Natural killer cell treated with Interleukin-12 subunit alpha and Interleukin-12 subunit beta and Interleukin-15 and Interleukin-18, amount 100 ng/mL, for 72 hours (primary cell): ENCODE measurements at places on chromosomes 1 and 21.

DNA sequence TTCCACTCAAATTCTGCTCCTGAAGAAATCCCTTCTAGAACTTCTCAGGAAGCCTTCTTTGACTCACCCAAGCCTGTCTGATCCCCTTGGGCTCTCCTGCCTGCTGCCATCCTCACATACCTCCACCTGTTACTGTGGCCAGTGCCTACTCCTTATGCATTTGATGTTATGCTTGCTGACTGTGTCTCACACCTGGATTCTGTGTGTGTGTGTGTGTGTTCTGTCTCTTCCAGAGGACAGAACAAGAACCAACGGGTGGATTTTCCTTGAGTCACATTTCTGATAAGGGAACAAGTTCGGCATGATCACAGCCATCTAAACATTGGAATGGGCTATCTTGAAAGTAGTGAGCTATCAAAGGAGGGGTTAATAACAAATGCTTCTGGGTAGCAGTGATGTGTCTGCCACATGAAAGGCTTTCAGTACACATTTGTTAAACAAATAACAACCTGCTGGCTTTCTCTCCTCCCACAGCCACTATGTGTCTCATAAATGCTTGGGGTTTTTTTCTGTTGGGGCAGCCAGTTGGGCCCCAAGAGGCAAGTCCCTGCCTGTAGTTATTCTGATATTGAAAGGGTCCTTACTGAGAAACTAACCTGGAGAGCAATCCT is 8.9 kb upstream of the GPR37L1 start:
- DNase-seq = no peak

DNA sequence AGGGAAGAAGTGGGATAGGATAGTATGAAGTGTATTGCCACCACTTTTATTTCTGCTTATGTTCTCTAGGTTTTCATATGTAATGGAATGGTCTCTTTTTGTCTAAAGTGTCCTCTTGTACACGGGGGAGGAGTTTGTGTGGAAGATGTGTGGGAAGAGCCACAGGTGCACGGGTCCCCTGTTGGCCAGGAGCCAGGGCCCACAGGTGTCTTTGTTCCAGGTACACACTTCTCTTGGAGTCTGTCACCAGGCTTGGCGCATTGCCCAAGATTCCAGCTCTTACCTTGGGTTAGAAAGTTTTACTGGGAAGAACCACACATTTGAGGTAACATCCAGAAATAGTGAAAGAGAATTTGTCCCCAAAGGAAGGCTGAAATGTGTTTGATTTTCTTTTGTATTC is 10.5 kb downstream of the TENT5C start:
- no peak for DNase-seq

GRCh38 chr1:182842265-182842664 is 3.1 kb downstream of the DHX9 start:
- no peak for DNase-seq

GRCh38 chr21:44421901-44422840 is 33.1 kb upstream of the LRRC3 start:
- peak; percentile 34 for DNase-seq

DNA sequence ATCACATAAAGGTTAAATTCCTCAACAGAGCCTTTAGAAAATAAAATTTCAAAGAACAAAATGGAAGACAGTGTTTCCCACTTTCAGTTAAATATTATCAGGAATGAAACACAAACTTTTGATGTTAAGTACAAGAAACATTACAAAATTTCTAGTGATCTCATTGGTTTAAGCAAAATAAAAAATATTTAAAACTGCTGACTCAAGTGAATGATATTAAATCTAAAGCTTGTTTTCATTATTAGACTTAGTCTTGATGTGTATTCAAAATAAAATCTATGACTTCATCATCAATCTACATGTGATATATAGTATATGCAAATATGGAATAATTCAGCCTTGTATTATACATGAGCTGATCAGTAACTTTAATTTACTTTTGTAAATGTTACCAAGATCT is 584.9 kb downstream of the PTBP2 start:
- DNase-seq = no peak

DNA sequence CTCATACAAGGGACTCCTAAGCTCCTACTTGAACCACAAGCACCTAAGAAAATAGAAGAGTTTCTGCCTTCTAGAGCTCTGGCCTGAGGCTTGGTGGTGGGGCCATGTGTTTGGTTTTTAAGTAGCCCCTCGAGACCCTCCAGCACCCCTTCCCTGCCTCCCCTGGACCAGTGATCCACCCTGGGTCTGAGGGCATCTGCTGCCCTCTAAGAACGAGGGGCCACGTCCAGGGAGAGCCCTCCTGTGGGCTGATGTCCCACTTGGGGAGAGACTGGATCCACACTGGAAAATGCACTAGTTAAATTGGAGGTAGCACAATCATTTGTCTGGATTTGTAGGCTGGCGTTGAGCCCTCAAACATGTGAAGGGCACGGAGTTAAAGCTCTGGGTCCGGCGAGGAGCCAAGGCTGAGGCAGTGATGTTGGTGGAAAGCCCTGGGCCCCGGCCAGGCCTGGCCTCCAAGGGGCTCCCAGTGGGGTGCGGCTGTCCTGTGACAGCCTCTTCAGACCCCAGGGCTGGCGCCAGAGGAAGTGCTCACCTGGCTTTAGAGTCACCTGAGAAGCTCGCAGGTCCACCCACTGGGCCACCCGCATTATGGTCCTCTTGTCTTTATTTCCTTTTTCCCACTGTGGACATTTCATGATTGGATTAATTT is 65.2 kb downstream of the SLC37A1 start:
- peak; percentile 31 for DNase-seq

GRCh38 chr1:22253012-22253790 is 110.3 kb upstream of the WNT4 start:
- DNase-seq = no peak

GRCh38 chr1:78303620-78304019 is 187.2 kb upstream of the PTGFR start:
- DNase-seq = no peak

DNA sequence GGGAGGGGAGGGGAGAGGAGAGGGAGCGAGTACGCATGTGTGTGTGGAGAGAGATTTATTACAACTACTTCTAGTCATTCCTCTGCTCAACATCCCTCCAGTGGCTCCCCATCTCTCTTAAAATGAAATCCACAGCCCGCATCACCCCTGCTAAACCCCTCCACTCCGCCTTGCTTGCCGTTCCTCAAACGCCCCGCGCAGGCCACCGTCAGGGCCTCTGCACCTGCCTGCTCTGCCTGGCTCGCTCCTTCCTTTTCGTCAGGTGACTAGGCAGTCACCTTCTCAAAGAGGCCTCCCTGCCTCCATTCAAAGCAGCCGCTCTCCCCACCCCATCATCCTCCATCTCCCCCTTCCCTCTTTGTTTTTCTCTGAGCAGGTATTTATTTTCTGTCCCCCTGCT is 29.9 kb downstream of the LRRC38 start:
- DNase-seq = no peak

GRCh38 chr1:115536279-115536816 is 105.4 kb upstream of the VANGL1 start:
- DNase-seq = no peak

DNA sequence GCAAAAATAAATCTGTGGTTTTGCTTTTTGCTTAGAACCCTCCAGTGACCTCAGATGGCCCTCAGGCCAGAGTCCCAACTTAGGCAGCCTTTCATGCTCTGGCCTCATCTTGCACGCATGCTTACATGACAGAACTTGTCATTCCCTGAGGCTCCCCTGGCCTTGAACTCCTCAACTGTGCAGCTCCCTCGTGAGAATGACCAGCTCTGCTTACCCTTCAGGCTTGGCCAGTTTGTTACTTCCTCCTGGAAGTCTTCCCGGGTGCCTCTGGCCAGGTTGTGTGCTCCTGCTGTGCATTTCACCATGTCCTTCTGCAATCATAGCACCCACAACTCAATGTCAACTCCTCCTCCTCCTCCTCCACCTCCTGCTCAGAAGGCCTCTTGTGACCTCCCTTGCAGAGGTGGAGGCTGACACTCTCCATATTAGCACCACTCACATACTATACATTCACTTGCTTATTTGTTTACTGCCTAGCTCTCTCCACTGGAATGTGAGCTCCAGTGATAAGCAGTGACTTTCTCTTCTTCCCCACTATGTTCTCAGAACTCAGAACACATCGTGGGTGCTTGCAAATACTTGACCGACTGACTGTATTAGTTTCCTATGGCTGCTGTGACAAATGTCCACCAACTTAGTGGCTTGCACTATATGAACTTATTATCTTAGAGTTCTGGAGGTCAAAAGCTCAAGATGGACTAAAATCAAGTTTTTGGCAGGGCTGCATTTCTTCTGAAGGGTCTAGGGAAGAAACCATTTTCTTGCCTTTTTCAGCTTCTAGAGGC is 41.9 kb downstream of the RCSD1 start:
- DNase-seq = no peak

DNA sequence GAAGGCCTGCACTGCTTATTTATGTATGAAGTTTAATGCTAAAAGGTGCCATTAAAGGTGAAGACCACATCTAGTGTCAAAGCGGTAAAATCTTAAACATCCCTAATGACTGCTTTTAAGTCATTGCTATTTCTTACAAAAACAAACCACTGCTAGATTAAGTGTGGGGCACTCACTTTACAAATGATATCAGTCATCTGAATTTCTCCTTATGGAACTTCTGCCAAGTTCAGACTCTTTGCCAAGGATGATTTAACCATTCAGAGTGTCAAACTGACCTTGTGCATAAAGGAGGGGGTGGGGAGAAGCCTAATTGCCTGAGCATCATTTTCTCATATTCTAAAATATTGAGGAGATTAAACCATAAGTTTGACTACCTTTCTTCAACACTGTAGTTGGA is 271.5 kb downstream of the TGFB2 start:
- DNase-seq = no peak

DNA sequence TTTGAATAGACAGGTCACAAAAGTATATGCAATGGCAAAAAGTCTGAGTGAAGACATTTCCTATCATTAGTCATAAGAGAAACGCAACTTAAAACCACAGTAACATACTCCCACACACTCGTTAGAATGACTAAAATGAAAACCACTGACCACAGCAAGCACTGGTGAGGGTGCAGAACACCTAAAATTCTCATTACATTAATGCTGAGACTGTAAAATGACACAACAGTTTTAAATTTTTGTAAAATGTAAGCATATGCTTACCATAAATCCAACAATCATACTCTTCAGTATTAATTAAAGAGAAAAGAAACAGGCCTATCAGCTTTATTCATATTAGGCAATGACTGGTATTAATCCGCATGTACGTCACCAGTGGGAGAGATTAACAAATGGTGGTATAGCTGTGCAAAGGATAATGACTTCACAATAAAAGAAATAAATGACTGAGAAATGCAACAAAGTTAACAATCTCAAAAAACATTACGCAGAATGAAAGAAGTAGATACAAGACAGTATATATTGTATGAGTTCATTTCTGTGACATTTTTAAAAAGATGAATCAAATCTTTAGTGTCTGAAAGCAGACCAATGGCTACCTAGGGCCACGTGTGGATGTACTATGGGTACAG is 253.5 kb downstream of the AKT3 start:
- peak; percentile 78 for DNase-seq

DNA sequence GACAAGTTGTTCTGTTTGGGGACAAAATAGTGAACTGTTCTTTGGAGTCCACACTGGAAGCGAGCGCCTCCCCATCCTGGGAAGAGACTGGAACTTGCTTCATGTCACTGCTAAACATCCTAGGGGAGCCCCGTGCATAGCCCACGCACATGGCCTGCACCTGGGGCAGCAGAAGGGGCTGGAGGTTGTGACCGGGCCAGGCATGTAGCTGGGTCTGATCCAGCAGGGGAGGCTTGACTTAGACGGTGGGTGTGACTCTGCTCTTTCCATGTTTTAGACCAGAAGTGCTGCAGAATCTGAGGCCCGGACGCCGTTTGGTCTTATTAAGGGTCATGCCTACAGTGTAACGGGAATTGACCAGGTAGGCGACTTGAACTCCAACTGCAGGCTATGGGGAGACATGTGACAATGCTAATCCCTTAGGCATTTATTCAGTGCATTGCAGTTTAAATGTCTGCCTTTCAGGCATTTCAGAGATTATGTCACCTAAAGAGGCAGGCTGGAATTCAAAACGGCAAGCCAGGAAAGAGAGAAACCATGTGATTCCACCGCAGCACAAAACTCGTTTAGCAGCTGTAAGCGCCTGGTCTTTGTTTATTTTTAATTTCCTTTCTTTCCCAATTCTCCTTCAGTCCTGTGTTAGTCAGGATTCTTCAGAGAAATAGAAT is 21.8 kb downstream of the CAPN9 start:
- DNase-seq = no peak

- DNase-seq = no peak
Observed at GRCh38 chr1:66739401-66740157, 12.7 kb upstream of the DYNLT5 start.

DNA sequence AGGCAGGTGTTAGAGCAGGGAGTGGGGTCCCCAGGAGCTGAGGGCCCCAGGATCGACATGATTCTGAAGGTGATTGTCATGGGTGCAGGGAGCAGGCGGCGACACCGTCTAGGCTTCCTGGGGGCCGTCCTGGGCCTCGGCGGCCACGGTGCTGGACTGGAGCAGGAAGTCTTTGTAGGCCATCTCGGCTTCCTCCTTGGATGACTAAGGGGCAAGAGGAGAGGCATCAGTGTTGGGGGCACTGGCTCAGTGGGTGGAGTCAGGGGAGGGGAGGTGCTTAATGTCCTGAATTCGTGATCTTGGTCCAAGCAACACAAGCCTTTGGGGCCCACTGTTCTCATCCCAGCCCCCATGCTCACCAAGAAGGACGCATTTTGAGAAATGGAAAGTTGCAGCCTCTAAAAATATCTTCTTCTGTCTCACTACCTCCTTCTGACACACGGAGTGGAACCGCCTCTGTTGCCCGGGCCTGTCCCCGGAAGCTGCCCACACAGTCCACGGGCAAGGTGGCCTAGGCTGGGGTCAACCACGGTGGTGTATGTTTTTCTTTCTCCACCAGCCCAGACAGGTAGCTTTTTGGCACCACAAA is 8.6 kb upstream of the FCMR start:
- DNase-seq = peak; percentile 65

- DNase-seq = no peak
Observed at GRCh38 chr1:11690397-11691301, 861 bp upstream of the DRAXIN start.
